MM.1S (cell line): ENCODE measurements at places on chromosomes 1 and 21.

DNA sequence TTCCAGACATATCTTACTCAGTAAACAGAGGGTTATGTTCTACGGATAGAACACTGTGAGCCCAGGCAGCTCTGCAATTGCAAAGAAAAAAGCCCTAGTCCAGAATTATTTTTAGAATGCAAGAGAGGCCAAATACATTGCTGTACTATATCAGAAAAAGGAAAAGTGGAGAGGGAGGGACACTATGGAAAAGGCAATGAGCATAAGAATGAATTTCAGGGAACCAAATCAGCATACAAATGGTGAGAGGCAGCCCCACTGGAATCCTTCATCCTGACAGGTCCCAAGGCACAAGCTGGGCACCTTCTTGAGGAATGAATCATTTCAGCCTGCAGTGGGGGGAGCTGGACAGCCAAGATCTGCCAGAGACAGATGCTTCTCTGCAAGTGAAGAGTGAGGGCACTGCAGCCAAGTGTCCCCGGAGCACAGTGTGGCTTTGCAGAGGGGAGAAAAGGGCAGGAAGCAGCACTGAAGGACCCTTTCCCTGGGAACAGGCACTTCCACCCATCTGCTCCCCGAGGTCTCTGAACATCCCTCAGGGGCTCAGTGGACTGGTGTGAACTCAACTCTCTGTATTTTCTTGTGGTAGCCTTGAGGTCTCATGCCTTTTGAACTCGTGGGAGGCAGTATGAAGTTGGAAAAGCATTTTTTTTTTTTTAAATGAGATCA is 115.6 kb downstream of the XCL2 start:
- no peak for DNase-seq

DNA sequence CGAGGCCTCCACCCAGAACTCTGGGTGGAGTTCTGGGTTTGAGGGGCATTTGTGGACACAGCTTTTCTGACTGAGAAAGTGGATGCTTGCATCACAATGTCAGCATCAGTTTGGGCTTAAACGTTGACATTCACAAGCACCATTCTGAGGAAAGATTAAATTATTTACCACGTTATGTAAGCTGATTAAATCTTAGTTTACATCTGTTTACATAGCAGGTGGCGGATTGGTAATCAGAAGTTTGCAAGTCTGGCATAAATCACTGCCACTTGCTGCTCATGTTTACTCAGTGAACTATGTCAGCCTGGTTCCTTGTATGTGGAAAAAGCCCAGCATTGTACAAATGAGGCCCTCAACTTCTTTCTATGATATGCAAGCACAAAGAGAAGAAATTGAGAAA is 310.1 kb downstream of the PAPPA2 start:
- DNase-seq = no peak

DNA sequence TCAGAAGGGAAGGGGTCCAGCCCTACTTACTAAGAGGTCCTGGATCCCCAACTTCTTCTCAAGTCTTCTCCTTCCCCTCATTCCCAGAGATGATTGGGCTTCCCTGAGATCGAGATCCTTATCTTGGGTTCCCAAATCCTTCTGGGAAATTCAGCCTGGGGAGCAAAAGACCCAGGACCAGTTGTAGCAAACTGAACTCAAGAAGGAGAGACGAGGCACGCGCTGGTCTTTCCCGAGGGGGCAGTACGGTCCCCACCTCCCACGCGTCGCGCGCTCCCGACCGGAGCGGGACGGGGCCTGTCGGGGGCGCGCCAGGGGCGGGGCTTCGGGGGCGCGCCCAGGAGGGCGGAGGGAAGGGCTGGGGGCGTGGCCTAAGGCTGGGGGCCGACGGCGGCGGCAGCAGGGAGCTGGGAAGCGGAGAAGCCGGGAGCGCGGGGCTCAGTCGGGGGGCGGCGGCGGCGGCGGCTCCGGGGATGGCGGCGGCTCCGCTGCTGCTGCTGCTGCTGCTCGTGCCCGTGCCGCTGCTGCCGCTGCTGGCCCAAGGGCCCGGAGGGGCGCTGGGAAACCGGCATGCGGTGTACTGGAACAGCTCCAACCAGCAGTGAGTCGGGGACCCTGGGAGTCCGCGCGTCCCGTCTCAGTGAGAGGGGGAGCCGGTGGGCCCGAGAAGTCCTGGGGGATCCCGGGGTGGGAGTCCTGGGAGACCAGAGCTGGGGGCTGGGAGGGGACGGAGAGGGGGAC is at the start of gene EFNA3:
Gene EFNA3 (plus strand): TSS at position 369 of the 741 bp plus-strand sequence. CDS start 105 bp downstream, at position 474.
- DNase-seq = peak; percentile 55

DNA sequence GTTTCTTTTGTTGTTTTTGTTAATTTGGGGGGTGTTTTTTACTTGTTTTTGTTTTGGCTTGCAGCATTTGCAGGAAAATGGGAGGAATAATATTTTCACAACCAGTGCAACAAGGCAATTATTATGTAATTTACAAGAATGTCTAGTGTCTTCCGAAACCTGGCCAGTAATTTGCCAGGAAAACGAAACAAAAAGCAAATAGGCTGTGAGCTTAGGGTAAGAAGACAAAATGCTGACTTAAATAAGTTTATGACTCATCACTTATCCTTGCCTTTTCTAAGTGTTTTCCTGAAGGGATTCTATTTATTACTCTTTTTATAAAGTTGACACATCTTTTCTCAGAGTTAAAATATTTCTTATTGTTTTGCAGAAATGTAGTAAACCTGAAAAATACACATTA is 49.8 kb downstream of the KCNT2 start:
- peak; percentile 84 for DNase-seq

DNA sequence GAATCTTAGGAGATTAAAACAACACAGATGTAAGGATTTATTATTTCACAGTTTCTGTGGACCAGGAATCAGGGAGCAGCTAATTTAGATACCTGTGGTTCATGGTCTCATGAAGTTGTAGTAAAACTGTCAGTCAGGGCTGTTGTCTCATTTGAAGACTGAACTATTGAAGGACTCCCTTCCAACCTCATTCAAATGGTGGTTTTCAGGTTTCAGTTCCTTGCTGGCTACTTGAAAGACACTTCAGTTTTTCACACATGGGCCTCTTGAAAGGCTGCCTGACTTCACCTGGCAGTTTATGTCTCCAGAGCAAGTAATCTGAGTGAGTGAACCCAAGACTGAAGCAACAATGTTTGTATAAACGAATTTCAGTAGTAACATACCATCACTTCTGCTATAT is 915.9 kb downstream of the PLA2G4A start:
- DNase-seq = peak; percentile 89

DNA sequence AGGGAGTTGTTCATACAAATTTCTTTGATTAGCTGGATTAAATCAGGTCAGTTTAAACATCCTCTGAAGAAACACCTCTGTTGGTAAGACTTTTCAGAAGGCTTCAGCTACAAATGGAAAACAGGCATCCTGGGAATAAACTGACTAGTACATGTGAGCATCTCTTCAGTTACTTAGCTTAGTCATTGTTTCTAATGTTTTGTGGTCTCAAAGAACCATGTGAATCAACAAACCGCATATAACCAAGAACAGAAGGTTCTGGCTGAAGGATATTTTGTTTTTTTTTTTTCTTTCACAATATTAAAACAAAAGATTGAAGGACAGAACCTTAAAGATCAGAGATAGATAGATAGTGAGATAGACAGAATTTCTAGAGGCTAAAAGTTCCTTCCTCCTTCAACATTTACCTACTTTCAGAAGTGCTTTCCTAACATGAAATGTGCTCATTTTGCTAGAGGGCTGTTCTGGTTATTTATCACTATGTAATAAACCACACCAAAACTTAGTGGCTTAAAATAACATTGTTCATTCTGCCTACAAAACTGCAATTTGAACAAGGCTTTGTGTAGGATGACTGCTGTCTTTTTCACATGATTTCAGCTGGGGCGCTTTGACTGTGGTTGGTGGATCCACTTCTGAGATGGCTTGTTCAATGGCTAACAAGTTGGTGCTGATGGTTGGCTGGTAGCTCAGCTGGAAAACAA is 119.8 kb upstream of the PTGFR start:
- no peak for DNase-seq

GRCh38 chr1:83024251-83024767 is 974.6 kb downstream of the TTLL7 start:
- no peak for DNase-seq

- DNase-seq = no peak
Measured at GRCh38 chr1:19163261-19163660, 46.8 kb downstream of the UBR4 start.

DNA sequence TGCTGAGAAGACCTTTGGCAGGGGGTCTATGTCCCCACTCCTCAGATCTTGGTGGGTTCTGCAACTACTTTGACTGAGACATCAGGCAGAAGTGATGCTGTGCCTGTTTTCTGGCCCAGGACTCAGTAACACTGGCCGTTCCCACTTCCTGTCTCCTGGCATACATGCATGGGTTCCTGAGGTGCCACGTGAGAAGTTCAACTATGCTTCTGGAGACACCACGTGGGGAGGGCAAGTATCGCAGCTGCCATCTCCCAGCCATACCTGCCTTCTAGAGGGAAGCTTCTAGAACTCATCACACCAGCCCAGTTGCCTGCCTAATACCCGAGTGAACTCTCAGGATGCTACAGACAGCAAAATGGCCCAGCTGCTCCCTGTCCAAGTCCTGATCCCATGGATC is 65.8 kb downstream of the TRABD2B start:
- peak; percentile 19 for DNase-seq

GRCh38 chr1:8460132-8460544 is 142.2 kb downstream of the SLC45A1 start:
- no peak for DNase-seq
